Iris pigment epithelial cell (primary cell): ENCODE measurements at places on chromosomes 2 and 18.

DNA sequence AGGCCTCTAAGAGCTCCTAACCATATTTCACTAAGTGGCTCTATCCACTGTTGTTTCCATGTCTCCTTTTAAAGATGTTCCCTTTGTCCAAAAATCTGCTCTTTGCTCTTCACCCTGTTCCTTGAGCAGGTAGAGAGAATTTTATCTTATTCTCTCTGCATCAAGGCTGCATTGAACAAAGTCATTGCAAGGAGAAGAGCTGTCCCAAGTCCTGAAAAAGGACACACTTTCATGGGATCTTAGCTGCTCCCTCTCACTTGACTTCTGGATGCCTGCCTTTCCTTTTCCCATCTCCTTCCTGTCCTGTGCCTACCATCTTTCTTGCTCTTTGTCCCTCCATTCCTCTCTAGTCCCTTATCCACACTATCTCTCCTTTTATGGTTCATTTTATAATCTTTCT, 235.2 kb upstream of the THSD7B start:
- no peak for DNase-seq

GRCh38 chr18:11268153-11268552, 118.8 kb upstream of the PIEZO2 start:
- DNase-seq: no peak

- DNase-seq: no peak
Observed at GRCh38 chr2:166334805-166335204, 40.9 kb downstream of the SCN9A start.

GRCh38 chr18:23568281-23569138, 17.8 kb downstream of the NPC1 start:
- DNase-seq: no peak

GRCh38 chr2:42792583-42793333, at the start of gene HAAO:
Gene HAAO (minus strand): TSS chr2:42792583. CDS start chr2:42792536, 47 bp downstream.
- DNase-seq: no peak
